ENCODE measurements at places on chromosomes 11 and 22.

DNA sequence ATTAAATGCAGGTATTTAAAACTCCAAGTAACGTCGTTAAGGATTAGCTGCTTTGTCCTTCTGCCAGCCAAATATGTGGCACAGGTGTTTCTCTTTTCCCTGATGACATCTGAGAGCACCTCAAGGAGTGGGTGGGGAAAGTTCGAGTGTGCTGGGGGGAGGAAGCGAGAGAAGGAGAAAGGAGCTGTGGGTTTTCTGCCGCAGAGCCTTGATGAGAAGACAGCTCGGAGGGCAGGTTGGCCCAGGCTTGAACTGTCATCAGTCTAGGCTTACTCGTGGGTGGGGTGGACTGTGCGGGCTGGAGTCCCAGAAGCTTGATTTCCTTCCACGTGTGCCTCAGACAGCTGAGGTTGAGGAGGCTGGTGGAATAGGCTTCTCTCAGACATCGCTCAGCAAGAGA lies 15.2 kb upstream of the SORL1-AS1 start:
- peak; percentile 24 for DNase-seq

DNA sequence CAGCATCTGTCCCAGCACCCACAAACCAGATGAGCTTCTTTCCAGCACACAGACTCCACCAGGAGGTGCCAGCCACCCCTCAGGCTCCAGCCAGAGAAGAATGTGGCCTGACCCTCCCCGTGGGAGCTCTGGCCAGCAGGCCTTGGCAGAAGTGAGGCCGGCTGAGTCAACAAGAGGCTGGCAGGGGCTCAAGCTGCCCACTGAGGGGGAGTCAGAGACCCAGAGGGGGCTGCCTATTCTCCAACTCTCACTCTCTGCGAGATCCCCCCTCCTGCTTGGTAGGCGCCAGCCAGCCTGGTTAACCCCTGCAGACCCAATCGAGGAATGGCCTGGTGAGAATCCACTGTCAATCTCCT lies 10.6 kb upstream of the CDC42EP1 start:
- DNase-seq, result peak; percentile 89

- DNase-seq, result no peak
Observed at GRCh38 chr22:36913427-36914389, at the start of gene CSF2RB. Gene CSF2RB (plus strand): TSS chr22:36913628. CDS start chr22:36922208, 8,580 bp downstream.

GRCh38 chr22:46617207-46617985 lies 2.8 kb upstream of the GRAMD4 start:
- DNase-seq, result peak; percentile 46

DNA sequence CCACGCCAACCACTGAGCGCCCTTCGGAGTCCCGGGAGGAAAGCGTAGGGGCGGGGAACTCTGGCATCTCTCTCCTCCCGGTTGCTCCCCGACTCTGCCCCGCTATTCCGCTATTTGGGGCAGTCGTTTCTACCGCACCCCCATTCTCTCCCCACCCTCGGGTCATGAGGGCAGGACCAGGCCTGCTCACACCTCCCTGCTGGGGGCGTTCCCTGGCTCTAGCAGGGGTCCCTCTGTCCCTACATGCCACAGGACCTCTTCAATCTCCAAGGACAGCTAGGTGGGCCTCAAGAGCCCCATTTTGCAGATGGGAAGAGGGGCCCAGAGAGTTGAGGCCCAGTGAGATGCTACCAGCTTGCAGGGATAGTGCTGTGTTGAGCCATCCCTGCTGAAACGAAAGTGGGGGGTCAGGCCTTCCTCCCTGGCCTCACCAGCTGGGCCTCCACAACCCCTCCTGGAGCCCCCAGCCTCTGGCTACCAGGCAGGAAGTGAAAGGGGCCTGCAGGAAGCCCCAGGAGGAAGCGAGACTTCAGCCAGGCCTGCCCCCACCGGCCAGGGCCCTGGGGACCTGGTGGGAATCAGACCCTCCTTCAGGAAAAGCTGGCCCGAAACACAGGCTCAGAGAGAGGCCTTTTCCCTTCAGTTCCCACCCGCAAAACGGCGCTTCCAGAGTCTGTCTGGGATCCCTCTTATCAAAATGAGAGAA lies 5.5 kb upstream of the SHISA8 start:
- DNase-seq, result no peak

- DNase-seq, result peak; percentile 76
Observed at GRCh38 chr22:37848587-37849088, 581 bp upstream of the EIF3L start.

GRCh38 chr11:59559886-59560285 lies 48.5 kb downstream of the OR4D9 start:
- DNase-seq, result no peak

DNA sequence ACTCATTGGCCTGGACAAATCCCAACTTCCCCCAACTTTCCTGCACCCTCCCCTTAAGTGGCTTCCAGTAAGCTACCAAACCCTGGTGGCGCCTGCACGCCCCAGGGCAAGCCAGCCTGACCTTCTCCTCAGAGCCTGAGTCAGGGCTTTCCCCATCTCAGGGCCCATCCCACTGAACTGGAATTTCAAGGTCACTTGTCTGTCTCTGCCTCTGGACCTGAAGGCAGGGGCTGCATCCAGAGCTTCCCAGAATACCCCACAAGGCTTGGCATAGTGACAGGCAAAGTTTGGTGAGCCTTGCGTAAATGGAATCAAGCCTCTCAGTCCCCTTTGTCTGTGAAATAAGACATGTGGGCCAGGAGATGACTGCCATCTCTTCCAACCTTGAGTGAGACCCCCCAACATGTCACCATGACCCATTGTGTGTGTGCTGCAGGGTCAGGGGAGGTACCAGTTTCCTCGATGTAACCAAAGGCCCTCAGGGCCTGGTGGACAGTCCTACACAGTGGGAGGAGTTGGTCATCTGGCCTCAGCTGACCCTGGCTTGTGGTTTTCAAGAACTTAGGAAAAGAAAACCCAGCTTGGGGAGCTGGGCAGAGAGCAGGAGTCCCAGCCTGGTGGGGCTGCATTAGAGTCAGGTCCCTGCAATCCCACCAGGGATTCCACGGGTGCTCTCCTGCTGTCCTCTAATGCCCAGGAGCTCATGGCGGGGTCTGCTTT lies 8.9 kb downstream of the ALX4 start:
- DNase-seq, result no peak

GRCh38 chr22:42287174-42287890 lies 16.9 kb upstream of the TCF20 start:
- DNase-seq, result no peak

DNA sequence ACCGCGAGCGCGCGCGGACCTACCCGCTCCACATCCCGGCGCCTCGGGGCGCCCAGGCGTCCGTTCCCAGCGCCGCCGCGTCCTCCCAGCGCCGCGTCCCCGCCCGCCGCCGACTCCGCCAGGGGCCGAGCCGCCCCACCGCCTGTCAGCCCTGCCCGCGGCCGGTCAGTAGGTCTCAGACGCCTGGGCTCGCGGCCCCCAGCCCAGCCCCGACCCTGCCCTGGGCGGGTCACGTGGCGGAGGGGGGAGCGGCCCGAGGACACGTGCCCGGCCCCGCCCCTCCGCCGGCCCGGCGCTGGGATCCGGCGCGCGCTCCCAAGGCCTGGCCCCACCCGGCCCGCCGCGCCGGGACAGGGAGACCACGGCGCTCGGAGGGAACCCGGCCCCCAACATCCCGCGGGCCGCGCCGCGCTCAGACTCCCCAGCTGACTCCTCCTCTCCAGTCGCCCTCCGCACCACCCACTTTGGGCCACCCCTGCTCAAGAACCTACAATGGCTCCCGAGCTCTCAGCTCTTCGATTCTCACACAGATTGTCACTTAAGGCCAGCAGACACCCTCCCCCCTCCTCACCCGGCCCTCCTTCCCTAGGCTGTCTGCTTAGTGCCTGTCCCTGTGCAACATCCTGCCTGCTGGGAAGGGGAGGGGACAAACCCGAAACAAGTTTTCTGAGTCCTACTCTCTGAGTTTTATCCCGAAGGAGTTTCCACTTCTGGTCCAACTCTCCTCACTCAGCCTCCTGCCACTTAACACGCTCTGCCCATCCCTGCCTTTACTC lies at the start of gene RAB3IL1:
Gene RAB3IL1 (minus strand): TSS at position 233 of the 776 bp plus-strand sequence. CDS start 199 bp downstream, at position 34.
- peak; percentile 78 for DNase-seq

DNA sequence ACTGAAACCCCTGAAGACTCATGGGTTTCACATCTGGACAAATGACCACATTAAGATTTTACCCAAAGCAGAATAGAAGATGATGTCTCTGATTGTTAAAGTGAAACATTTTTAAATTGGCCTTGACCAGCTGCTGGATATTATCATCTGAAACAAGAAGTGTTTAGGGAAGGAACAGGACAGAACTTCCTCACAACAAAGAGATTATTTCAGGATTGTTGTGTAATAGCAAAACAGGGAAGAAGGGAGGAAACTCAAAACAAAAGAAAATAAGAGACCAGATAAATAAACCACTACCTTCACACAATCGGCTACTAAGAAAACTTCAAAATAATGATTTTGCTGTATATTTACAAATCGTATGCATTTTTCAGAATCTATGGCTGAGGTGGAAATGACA lies 319.2 kb upstream of the API5 start:
- DNase-seq, result no peak

DNA sequence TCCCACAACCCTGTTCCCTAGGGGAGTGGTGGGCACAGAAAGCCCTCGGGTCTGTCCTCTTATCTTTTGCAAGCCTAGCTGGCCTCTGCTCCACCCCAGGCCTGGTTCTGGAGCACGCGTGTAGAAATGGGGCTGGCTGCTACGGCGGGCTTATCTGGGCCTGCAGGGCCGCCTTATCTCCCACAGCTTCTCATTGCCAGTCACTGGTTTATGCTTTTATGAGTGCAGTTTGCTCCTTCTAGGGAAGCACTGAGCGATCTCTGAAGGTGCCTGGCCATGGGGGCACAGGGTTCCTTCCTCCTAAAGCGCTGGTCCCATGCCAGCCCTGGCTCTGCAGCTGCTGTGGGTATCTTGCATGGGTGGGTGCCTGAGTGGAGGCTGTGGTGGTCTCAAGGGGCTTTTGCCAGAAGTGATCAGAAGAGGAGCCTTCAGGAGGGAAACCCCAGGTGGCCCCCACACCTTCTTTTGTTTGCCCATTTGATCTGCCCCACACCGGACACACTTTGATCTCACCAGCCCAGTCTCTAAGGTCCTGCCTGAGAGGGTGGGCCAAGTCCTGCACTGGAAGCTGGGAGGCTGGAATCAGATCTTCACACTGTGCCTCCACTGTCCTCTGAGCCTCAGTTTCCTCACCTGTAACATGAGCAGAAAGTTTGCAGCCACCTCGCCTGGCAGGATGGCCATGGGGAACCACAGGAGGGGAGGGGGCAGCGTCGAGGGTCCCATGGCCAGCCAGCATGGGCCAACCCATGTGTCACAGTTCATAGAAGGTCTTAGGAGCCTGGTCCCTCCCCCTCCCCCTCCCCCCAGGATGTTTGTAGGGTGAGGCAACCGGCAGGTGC lies 86.6 kb upstream of the FGF3 start:
- DNase-seq, result no peak

- DNase-seq, result no peak
Observed at GRCh38 chr11:121665206-121665838, 212.6 kb upstream of the SORL1-AS1 start.

DNA sequence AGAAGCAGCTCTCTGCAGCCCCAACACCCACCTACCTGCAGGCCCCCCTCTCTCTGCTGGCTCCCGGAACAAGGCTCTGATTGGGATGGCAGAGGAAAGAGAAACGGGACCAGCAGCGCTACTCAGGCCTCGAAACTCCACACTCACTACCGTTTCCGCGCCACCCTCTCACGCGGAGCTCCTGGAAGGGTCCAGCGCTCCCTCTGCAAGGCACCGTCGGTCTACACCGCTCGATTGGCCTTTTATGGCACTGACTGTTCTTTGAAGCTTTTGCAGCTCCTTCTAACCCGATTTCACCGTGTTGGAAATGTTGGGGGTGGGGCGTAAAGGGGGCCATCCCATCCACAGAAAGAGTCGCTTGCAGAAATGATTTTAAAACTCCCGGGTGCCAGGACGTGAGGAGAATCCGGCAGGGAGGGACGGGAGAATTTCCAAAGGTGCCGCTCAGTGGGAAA lies 323 bp upstream of the PANX1 start:
- DNase-seq, result peak; percentile 68

DNA sequence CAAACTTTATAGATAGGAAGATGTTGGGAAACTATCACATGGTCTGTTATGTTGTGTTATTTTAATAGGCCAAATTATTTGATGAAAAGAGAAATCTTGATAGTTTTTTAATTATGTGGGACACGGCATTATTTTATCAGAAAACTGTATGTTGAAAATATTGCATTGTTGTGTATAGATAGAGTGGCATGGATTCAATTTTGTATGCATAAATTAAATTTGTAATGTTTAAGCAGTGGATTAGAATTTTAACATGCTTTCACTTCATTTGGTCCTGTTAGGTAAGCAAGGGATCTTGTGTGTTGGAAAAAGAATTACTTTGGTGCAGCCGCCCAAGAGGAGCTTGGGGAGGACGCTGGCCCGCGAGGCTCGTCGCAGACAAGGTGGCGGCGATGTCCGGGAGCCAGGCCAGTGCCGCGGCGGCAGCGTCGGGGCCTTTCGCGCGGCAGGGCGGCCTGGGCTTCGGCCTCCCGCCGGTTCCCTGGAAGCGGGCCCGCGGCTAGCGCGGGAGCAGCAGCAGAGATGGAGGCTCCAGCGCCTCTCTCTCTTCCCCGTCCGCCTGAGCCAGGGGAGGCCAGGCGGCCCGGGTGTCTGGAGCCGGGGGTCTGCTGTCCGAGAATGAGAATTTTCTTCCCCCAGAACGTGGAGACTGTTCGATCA lies 82.7 kb downstream of the GGT1 start:
- DNase-seq, result peak; percentile 4

GRCh38 chr11:77687088-77687487 lies 49.5 kb upstream of the CLNS1A start:
- peak; percentile 9 for DNase-seq

DNA sequence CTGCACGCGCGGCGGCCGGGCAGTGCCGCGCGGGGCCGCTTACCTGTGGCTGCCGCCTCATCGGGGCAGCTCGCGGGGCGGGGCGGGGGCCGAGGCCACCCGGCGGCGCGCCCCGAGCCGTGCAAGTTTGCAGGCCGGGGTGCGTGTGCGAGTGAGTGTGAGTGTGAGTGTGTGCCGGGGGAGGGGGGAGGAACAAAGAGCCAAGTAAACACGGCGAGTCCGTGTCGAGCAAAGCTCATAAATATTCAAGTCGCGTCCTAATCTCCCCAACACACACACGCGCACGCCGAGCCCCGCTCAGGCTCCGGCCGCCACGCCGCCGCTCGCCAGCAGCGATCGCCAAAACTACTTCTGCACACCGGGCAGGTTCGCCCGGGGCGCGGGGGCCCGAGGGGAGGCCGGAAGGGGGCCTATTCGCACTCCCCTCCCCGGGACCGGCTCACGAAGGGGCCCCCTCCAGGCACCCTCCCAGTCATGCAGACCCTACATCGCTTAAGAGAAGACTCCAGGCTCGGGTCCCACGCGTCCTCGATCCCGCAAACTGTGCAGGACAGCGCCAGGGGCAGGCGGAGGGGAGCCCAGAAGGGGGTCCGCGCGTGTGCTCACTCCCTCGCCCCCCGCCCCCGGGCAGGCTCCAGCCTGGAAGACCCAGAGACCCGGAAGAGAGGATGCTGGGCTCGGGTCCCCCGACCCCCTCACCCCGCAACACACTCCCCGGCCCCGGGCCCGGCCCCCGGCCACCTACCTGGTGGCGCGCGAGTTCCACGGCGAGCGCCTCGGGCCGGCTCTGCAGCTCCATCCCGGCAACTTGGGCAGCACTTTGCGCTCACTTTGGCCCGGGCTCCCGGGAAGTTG lies 827 bp downstream of the PHF21B start:
- DNase-seq, result peak; percentile 32

GRCh38 chr11:133895061-133895479 lies 49.8 kb upstream of the SPATA19 start:
- no peak for DNase-seq
